ENCODE measurements at places on chromosomes 5 and 9.

GRCh38 chr5:149917073-149917676 is 27.4 kb downstream of the PDE6A start:
- DNase-seq = no peak
- H3K4me1 ChIP-seq = peaks cover 29% of the 10 kb centered on the region
- H3K36me3 ChIP-seq = no peaks in the 10 kb centered on the region
- no peak overlapping the region for H3K27ac ChIP-seq
- H3K4me3 ChIP-seq = no peak overlapping the region

DNA sequence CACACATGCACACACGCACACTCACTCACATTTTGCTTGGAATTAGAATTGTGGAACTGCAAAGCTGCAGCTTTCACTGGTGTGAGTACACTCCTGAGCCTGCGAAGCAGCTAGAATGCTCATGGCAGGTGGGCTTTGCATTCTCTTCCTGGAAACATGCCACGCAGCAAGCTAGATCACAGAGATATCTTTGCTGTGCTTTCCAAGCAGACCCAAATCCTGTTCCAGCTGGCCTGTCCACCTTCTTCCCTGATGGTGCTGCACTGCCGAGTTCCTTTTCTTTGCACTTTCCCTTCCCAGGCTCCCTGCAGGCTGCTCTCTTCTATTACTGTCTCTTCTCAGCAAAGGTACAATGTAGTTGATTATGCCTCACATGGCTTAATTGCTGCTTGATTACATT is 92.7 kb upstream of the CKMT2 start:
- peaks cover 9% of the 10 kb centered on the region for H3K27me3 ChIP-seq
- DNase-seq = no peak
- peaks cover 5% of the 10 kb centered on the region for H3K36me3 ChIP-seq
- no peak overlapping the region for H3K4me3 ChIP-seq

- DNase-seq = no peak
- H3K27ac ChIP-seq = no peak overlapping the region
- H3K4me3 ChIP-seq = no peak overlapping the region
- H3K36me3 ChIP-seq = no peaks in the 10 kb centered on the region
Observed at GRCh38 chr9:91164724-91165520, 196.8 kb downstream of the AUH start.

DNA sequence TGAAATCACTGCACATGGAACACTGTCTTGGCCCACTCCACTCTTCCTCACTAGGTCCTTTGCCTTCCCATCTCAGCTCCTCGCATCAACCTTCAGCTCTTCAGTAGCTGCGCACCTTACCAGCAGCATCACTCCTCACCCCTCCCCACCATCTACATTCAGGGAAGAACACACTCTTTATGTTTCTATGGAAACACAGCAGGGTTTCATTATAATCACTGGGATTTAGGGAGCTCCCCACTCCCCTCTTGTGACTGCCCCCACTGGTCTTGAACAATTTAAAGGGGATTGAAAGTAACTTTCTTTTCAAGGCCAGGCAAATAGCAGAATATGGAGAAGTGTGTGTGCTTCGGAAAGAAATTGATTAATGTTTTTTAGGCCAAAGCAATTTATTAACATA is 111.2 kb downstream of the INSYN2B start:
- no peak for DNase-seq
- no peak overlapping the region for H3K4me3 ChIP-seq
- peaks cover 21% of the 10 kb centered on the region for H3K4me1 ChIP-seq
- H3K36me3 ChIP-seq = no peaks in the 10 kb centered on the region
- H3K27me3 ChIP-seq = peaks cover 2% of the 10 kb centered on the region
- H3K27ac ChIP-seq = no peak overlapping the region

- peak overlapping the region; percentile 22 for H3K27ac ChIP-seq
- peaks cover 27% of the 10 kb centered on the region for H3K4me1 ChIP-seq
- peak overlapping the region; percentile 98 for H3K4me3 ChIP-seq
- DNase-seq = no peak
- H3K27me3 ChIP-seq = peaks cover 5% of the 10 kb centered on the region
Observed at GRCh38 chr5:131795228-131795627, 1.6 kb downstream of the FNIP1 start.

DNA sequence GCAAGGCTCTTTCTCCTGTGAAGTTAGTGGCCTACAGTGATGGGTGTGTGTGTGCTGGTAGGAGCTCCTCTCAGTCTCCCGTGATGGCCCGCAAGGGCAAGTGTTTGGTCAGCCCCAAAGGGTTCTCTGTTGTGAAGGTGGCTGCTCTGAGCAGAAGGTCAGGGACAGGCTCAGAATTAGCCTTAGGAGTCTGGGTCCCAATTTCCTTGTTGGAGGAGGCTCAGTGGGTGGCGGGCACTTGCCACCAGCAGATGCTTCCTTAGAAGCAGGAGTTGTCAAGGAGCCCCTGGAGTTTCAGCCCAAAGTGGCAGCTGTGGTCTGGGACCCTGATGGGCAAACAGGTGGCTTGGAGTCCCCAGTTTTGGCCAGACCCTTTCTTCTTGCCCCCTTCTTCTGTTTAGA is 154.4 kb downstream of the MACROH2A1 start:
- H3K27ac ChIP-seq = peak overlapping the region; percentile 54
- no peak for DNase-seq
- peaks cover 83% of the 10 kb centered on the region for H3K4me1 ChIP-seq
- H3K36me3 ChIP-seq = no peaks in the 10 kb centered on the region
- H3K27me3 ChIP-seq = peaks cover 11% of the 10 kb centered on the region
- no peak overlapping the region for H3K4me3 ChIP-seq

DNA sequence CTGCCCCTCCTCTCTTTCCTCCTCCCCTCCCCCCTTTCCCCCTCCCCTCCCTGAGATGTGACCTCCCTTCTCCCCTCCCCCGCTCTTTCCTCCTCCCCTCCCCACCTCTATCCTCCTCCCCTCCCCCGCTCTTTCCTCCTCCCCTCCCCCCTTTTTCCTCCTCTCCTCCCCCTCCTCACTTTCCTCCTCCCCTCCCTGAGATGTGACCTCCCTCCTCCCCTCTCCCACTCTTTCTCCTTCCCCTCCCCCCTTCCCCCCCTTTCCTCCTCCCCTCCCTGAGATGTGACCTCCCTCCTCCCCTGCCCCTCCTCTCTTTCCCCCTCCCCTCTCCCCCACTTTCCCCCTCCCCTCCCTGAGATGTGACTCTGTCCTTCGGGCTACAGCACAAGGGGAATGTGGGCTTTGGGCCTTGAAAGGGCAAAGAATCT is 169.8 kb downstream of the COL23A1 start:
- peaks cover 86% of the 10 kb centered on the region for H3K4me1 ChIP-seq
- H3K36me3 ChIP-seq = no peaks in the 10 kb centered on the region
- DNase-seq = no peak
- no peak overlapping the region for H3K4me3 ChIP-seq
- peaks cover 5% of the 10 kb centered on the region for H3K27me3 ChIP-seq

DNA sequence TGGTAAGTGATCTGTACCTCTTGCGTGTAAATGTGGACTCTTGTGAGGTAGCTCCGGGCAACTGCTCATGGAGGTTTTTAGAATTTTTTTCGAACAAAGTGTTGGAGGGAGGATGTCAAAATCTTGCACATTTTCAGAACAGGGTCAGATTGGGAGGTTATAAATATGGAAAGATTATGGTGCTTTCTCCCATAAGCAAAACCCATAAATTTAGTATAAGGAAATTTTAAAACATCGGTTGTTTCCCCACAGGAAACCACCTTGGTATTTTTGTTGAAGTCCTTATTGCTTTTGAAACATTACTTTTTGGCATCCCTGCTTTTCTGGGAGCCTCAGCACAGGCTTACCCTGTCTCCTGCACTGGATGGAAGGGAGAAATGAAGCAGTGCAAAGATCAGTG is 33.9 kb downstream of the PTTG1 start:
- H3K27ac ChIP-seq = no peak overlapping the region
- no peak for DNase-seq
- peaks cover 15% of the 10 kb centered on the region for H3K4me1 ChIP-seq
- H3K4me3 ChIP-seq = no peak overlapping the region
- peaks cover 8% of the 10 kb centered on the region for H3K27me3 ChIP-seq

DNA sequence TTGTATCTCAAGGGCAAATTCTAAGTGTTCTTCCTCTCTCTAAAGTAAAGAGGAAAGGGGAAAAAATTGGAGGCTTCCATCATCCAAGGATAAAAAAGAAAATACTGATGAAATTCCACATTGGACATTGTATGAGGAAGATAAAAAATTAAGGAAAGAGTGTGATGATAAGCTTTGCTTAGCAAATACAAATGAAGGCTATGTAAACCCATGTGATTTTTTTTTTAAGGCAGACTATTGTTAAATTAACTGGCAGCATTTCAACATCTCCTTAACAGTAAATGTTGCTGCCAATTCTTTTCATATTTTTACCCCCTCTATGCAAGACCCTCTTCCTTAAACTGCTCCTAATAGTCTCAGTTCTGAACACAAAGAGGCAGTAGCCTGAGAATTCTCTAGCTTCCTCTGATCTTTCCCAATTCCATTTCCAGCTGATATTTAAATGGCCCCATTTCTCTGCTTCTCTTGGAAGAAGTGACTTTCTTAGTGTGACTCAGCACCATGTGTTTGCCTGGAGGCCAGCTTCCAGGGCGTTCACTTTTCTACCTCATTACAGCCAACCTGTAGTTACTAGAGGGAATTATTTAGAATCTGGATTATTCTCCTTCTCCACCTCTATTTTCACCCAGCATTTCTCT is 159.7 kb downstream of the TLE1 start:
- peaks cover 4% of the 10 kb centered on the region for H3K27me3 ChIP-seq
- H3K4me3 ChIP-seq = no peak overlapping the region
- H3K4me1 ChIP-seq = peaks cover 30% of the 10 kb centered on the region

GRCh38 chr9:113160571-113160970 is 9.8 kb downstream of the SLC31A2 start:
- peaks cover 30% of the 10 kb centered on the region for H3K36me3 ChIP-seq
- no peak for DNase-seq
- H3K4me3 ChIP-seq = no peak overlapping the region
- no peak overlapping the region for H3K27ac ChIP-seq
- H3K27me3 ChIP-seq = no peaks in the 10 kb centered on the region
- peaks cover 7% of the 10 kb centered on the region for H3K4me1 ChIP-seq

GRCh38 chr5:135191084-135191826 is 157.2 kb upstream of the PITX1 start:
- DNase-seq = peak; percentile 93
- H3K27ac ChIP-seq = no peak overlapping the region
- H3K4me1 ChIP-seq = peaks cover 41% of the 10 kb centered on the region
- peak overlapping the region; percentile 79 for H3K4me3 ChIP-seq
- peaks cover 20% of the 10 kb centered on the region for H3K27me3 ChIP-seq
- H3K36me3 ChIP-seq = no peaks in the 10 kb centered on the region

GRCh38 chr5:132023258-132024116 is 12.0 kb upstream of the ACSL6 start:
- no peak for DNase-seq
- H3K27me3 ChIP-seq = peaks cover 48% of the 10 kb centered on the region
- no peaks in the 10 kb centered on the region for H3K4me1 ChIP-seq
- H3K27ac ChIP-seq = no peak overlapping the region
- no peaks in the 10 kb centered on the region for H3K36me3 ChIP-seq

GRCh38 chr9:91101611-91102168 is 260.0 kb downstream of the AUH start:
- peaks cover 30% of the 10 kb centered on the region for H3K4me1 ChIP-seq
- no peak for DNase-seq
- H3K4me3 ChIP-seq = no peak overlapping the region
- H3K27ac ChIP-seq = no peak overlapping the region

GRCh38 chr5:160285316-160285715 is 27.0 kb downstream of the CCNJL start:
- peaks cover 71% of the 10 kb centered on the region for H3K4me1 ChIP-seq
- no peak for DNase-seq
- peaks cover 42% of the 10 kb centered on the region for H3K36me3 ChIP-seq
- H3K4me3 ChIP-seq = no peak overlapping the region
- peaks cover 3% of the 10 kb centered on the region for H3K27me3 ChIP-seq

GRCh38 chr5:77871946-77872345 is 95.8 kb upstream of the TBCA start:
- no peaks in the 10 kb centered on the region for H3K36me3 ChIP-seq
- H3K27ac ChIP-seq = no peak overlapping the region
- H3K4me3 ChIP-seq = no peak overlapping the region
- peaks cover 31% of the 10 kb centered on the region for H3K27me3 ChIP-seq
- DNase-seq = no peak

- H3K27me3 ChIP-seq = peaks cover 50% of the 10 kb centered on the region
- H3K4me3 ChIP-seq = peak overlapping the region; percentile 77
- H3K36me3 ChIP-seq = no peaks in the 10 kb centered on the region
- H3K27ac ChIP-seq = no peak overlapping the region
- H3K4me1 ChIP-seq = peaks cover 56% of the 10 kb centered on the region
Observed at GRCh38 chr9:116157436-116158138, 4.0 kb downstream of the PAPPA start.

- DNase-seq = no peak
- H3K4me3 ChIP-seq = no peak overlapping the region
- no peaks in the 10 kb centered on the region for H3K36me3 ChIP-seq
Observed at GRCh38 chr5:170200876-170201275, 31.9 kb upstream of the C5orf58 start.

DNA sequence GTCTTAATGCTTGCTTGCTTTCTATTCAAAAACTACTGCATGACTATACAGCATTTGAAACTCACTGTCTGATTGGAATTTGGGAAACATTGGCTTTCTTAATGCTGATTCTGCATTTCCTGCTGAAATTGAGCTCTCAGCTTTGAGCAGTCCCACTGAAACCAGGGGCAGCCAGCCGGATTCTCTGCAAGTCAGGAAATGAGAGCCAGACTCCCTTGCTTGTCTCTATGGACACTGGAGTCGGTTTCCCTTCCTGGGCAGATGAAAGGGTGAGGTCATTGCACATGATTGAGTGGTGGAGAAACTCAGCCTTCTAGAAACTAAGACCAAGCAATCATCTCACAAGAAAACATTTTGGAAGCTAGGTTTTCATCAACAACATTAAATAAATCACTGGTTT is 119.7 kb upstream of the SPATA31C2 start:
- H3K27me3 ChIP-seq = peaks cover 6% of the 10 kb centered on the region
- peaks cover 56% of the 10 kb centered on the region for H3K4me1 ChIP-seq
- peak overlapping the region; percentile 61 for H3K4me3 ChIP-seq

DNA sequence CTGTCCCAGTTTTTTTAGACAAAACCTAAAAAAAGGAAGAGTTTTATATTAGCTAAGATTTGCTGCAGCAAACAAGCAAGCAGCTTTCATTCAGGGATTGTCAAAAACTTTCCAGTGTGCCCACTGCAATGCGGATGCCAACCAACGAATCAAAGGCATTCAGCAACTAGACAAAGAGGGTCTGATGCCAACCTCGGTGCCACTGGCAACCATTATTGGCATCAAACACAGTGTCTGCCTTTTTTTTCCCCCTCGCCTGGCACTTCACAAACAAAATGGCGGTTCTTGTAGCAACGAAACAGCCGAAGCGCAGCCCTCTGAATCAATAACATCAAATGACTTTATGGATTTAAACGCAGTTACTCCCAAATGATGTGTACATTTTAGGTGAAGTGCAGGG is 10.4 kb downstream of the NFIB start:
- no peak overlapping the region for H3K27ac ChIP-seq
- DNase-seq = no peak
- H3K27me3 ChIP-seq = peaks cover 29% of the 10 kb centered on the region
- H3K4me3 ChIP-seq = no peak overlapping the region
- H3K4me1 ChIP-seq = peaks cover 23% of the 10 kb centered on the region

DNA sequence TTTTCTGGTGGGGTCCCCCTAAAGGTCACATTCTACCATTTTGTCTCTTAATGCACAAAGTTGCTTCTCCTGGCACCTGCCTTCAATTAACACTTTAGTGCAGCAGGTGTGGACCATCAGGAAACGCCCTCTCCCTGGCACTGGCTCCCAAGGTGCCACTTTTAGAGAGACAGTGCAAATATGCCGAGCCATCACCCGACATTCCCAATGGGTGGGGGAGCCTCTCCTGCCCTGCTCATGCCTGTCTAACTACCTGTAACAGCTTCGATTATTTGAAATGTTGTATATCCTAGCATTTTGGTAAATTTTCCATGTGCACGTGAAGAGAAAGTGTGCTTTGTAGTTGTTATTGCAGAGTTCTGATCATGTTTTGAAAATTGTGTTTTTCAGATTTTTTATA is 13.2 kb upstream of the LRRC14B start:
- DNase-seq = no peak
- no peak overlapping the region for H3K4me3 ChIP-seq
- no peak overlapping the region for H3K27ac ChIP-seq
- peaks cover 11% of the 10 kb centered on the region for H3K27me3 ChIP-seq
- peaks cover 53% of the 10 kb centered on the region for H3K4me1 ChIP-seq
- H3K36me3 ChIP-seq = peaks cover 14% of the 10 kb centered on the region

All from nephron progenitor cell (in vitro differentiated cells).